ENCODE measurements at places on chromosomes 1 and 21.

DNA sequence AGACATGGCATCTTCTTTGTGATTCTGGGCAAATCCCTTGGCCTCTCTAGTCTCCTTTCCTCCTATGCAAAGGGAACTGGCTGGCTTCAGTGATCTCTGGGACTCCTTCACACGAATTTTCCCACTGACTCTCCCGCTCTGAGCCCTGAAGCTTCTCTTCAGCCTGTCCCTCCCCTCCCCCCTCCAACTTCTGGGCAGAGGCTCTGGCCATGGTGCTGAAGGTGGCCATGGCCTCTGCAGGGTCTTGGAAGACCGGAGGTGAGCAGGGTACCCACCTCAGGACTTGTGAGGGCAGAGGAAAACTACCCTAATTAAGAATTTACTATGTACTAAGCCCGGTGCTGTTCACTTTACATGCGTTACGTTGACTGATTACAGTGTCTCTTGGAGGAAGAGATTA is 29.4 kb upstream of the POU3F1 start:
- DNase-seq = no peak

DNA sequence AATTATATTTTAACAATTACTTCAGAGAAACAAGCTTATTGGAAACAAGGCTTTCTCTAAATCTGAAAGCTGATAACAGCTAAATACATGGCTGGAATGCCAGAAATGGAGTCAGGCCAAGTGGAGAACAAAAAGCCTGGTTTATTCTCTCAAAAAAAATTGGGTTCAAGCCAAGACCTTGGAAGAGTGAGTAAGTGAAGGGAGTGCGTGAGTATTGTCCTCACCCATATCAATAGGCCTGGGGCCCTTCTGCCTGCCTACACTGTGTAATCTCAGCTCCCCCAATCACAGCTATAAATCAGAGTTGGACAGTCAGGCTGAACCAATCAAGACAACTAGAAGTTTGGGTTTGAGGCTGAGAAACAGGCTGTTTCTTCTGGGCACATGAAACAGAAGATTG is 7.4 kb downstream of the KYAT3 start:
- no peak for DNase-seq

GRCh38 chr1:25146451-25146855 is 85.8 kb downstream of the SYF2 start:
- peak; percentile 51 for DNase-seq

DNA sequence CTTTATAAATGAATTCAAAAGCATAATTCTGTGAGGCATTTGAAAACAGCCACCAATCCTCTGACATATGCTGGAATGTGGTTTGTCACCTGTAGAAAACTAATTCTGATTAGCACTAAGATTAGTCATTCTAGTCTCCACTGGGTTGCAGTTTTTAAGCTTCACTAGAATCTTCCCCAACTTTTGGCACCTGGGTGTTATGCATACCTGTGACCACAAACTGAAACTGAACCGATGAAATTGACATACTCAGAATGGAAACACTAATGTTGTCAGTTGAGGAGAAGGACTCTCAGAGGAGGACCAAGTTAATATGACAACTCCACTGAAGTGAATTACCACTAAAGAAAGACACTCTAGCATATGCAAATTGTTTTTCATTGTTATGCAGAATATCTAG is 285.8 kb upstream of the NEGR1 start:
- no peak for DNase-seq

DNA sequence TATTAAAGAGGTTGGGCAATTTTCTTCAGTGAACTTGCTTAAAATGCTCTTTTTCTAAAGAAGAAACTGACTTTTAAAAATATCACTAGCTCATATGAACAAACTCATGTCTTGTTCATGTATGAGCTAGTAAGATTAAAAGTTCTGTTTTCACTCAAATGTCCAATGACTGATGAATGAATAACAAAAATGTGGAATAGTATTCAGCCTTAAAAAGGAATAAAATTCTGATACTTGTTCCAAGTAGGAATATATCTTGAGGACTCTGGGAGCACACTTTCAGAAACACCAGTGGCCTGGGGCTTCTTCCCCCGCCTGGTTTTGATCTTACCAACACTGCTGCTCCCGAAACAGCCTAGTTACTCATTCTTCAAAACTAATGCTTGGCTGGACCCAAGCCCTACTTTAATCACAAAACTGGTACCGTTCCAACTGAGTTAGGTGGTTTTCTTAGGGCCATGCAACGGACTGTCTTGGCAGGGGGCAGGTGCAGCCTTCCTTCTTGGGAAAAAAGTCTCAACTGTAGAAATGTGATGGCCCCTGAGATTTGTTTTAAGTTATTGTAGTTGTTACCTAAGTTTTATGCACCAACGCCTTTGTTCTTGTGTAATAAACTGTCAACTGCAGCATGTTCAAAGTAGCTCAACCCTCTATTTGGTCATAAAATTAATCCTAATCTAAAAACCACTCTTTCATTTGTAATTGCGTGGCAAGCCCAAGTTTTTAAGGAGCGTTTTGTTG is 116.0 kb downstream of the ETS2 start:
- DNase-seq = no peak

- DNase-seq = no peak
Observed at GRCh38 chr1:53593758-53594380, 134.7 kb downstream of the DMRTB1 start.

DNA sequence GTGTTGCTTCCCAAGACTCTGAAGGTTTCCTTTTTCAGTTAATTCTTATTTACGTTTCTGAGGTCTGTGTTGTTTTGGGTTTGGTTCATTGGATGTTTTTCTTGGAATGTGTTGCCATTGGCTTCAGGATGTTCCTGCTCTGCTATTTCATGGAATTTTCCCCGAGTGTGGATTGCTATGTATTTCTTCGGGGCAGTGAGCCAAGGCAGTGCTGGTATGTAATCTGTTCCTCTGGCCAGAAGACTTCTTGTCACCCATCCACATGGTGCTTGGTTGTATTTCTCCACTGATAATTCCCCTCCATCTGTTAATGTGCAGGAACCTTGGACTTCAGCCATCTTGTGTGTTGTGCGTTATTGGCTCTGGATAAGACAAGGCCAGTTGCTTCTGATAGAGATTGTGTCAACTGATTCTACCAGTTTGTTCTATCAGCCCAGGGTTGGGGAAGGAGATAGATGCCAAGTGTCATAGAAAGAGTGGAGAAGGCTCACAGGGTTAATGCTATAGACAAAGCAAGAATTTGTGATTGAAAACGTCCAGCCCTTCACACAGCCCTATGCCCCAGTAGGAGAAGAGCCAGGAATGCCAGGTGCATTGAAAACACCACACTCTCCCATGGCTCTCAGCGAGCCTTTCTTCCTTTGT is 505.2 kb downstream of the PLPP3 start:
- DNase-seq = no peak

GRCh38 chr1:55632906-55633305 is 417.7 kb upstream of the USP24 start:
- DNase-seq = no peak

Measured in osteocyte (in vitro differentiated cells).